ENCODE measurements at places on chromosomes 11 and 22.
A peak's percentile ranks its signal among the peaks of the same experiment; 100 is the strongest.

GRCh38 chr11:74147199-74147929, 23.4 kb downstream of the C2CD3 start:
- H3K27ac ChIP-seq, result no peak overlapping the region
- peaks cover 9% of the 10 kb centered on the region for H3K4me1 ChIP-seq
- DNase-seq, result no peak
- H3K27me3 ChIP-seq, result no peaks in the 10 kb centered on the region

DNA sequence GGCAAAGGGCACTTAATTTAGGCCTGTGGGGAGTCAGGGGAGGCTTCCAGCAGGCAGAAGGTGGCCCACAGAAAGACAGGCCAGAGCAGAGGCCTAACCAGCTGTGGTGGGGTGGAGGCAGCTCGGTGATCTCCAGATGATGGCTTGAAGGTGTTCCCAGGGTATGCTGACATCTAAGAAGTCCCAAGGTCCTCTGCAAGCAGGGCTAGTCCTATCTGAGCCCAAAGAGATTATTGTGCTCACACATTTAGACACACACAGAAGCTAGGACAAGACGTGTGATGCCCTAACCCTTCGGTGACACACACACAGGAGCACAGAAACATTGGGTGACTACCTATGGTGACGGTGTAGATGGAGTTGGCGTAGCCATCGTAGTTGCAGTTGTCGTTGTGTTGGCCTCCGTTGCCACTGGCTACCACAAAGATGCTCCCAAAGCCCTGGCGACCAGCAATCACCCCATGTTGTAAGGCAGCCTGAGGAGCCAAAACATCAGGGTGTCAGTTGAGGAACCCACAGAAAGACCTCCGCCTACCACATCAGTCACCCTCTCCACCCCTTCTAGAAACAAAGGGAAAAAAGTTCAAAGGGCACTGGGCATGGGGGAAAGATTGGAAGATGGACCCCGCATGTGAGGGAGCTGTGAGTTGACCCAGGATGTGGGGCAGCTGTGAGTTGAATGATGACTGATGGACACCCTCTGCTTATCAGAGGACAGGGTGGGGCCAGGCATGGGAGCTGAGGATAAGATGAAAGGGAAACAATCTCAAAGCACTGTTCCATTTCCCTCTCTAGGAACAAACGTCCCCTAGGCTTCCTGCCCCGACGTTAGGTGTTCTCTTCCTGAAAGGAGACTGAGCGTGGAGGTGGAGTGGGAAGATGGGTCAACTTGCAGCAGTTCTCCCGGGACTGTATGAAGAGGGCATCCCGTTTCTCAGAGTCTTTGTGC, 7.9 kb downstream of the PCSK7 start:
- no peak overlapping the region for H3K27ac ChIP-seq
- no peaks in the 10 kb centered on the region for H3K27me3 ChIP-seq
- no peak overlapping the region for H3K4me3 ChIP-seq
- DNase-seq, result no peak

- no peaks in the 10 kb centered on the region for H3K4me1 ChIP-seq
- no peaks in the 10 kb centered on the region for H3K27me3 ChIP-seq
- H3K36me3 ChIP-seq, result no peaks in the 10 kb centered on the region
- no peak overlapping the region for H3K27ac ChIP-seq
Measured at GRCh38 chr11:8307601-8308000, 43.9 kb upstream of the LMO1 start.

DNA sequence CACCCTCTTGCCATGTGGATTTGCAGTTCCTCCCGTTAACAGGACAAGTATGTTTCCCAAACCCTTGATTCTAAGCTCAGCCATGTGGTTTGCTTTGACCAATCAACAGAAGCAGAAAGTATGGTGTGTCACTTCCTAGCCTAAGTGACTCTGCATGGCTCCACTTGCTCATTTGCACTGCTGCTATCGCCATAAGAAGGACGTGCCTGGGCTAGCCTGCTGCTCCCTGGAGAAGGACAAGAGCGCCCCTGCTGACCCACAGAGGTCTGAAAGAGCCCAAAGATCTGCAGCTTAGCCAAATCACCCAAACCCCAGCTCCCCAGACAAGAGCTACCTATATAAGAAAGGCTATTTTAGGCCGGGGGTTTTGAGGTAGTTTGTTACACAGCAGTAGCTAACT, 18.0 kb downstream of the TBRG1 start:
- DNase-seq, result no peak
- H3K36me3 ChIP-seq, result peaks cover 7% of the 10 kb centered on the region
- H3K27me3 ChIP-seq, result no peaks in the 10 kb centered on the region
- H3K4me3 ChIP-seq, result no peak overlapping the region
- H3K4me1 ChIP-seq, result no peaks in the 10 kb centered on the region

GRCh38 chr22:29315286-29316140, at the start of gene RASL10A:
RASL10A (minus strand) TSS chr22:29315697; CDS start chr22:29315246, 451 bp downstream.
- H3K27me3 ChIP-seq, result peaks cover 15% of the 10 kb centered on the region
- H3K4me1 ChIP-seq, result peaks cover 11% of the 10 kb centered on the region
- DNase-seq, result no peak
- H3K27ac ChIP-seq, result no peak within 1 kb of the TSS

GRCh38 chr11:113675003-113675561, 31.0 kb downstream of the TMPRSS5 start:
- no peaks in the 10 kb centered on the region for H3K27me3 ChIP-seq
- H3K4me1 ChIP-seq, result peaks cover 16% of the 10 kb centered on the region
- no peak overlapping the region for H3K27ac ChIP-seq
- H3K36me3 ChIP-seq, result no peaks in the 10 kb centered on the region
- no peak for DNase-seq
- H3K4me3 ChIP-seq, result no peak overlapping the region

- peak overlapping the region; percentile 67 for H3K27ac ChIP-seq
- no peaks in the 10 kb centered on the region for H3K27me3 ChIP-seq
Measured at GRCh38 chr22:42948294-42948693, 66.7 kb downstream of the PACSIN2 start.

GRCh38 chr11:8103909-8104308, 22.9 kb downstream of the TUB start:
- H3K4me3 ChIP-seq, result no peak overlapping the region
- no peak for DNase-seq
- no peaks in the 10 kb centered on the region for H3K27me3 ChIP-seq
- no peak overlapping the region for H3K27ac ChIP-seq
- no peaks in the 10 kb centered on the region for H3K36me3 ChIP-seq

DNA sequence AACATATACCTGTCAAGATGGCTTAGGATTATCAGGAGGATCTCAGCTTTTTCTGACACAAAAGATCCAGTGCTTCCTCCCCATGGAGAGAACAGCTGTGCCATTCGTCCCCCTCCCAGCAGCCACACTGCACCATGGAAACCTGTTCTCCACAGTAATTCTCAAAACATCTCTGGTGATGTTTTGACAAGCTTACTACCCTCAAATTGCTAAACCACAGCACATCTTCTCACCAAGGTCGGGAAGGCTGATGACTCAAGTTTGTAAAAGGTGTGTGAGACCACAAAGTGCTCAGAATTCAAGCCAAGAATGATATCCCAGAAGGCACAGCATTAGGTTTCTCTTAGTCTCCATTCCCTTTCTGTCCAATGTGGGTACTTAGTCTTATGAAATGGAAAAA, 3.9 kb upstream of the RAB38 start:
- no peaks in the 10 kb centered on the region for H3K36me3 ChIP-seq
- no peaks in the 10 kb centered on the region for H3K27me3 ChIP-seq
- H3K4me3 ChIP-seq, result no peak overlapping the region
- H3K4me1 ChIP-seq, result no peaks in the 10 kb centered on the region
- DNase-seq, result no peak
- H3K27ac ChIP-seq, result no peak overlapping the region

DNA sequence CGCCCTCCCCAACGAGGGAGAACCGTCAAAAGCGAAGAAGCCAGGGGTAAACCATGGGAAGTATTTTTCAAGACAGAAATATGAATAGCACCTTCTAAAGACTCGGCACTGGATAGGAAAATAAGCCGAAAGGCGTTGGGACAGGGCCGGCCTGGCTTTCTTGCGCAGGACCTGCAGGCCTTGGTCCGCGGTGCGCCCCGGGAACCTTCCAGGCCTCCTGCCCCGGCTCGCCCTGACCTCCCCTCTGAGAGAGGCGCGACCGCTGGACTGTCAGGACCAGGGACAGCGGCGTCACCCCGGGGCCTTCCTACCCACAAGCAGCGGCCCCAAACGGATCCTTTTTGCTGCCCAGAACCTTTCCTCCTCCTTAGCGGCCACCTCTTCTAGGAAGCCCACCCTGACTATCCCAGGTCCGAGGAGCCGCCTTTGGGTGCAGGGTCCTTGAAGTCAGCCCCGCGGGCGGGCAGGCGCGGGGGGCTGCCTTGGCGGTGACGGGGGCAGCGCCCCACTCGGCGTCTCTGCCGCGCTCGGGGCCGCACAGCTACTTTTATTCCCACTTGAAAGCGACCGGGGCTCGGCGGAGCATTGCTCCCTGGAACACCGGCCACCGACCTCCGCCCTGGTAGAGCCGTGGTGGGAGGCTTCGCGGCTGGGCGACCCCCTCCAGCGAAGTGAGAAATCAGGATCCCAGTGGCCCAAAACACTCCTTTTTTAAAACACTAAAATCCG, 650 bp upstream of the MAPK11 start:
- peak overlapping the region; percentile 65 for H3K4me3 ChIP-seq
- peak; percentile 85 for DNase-seq
- no peak overlapping the region for H3K27ac ChIP-seq

DNA sequence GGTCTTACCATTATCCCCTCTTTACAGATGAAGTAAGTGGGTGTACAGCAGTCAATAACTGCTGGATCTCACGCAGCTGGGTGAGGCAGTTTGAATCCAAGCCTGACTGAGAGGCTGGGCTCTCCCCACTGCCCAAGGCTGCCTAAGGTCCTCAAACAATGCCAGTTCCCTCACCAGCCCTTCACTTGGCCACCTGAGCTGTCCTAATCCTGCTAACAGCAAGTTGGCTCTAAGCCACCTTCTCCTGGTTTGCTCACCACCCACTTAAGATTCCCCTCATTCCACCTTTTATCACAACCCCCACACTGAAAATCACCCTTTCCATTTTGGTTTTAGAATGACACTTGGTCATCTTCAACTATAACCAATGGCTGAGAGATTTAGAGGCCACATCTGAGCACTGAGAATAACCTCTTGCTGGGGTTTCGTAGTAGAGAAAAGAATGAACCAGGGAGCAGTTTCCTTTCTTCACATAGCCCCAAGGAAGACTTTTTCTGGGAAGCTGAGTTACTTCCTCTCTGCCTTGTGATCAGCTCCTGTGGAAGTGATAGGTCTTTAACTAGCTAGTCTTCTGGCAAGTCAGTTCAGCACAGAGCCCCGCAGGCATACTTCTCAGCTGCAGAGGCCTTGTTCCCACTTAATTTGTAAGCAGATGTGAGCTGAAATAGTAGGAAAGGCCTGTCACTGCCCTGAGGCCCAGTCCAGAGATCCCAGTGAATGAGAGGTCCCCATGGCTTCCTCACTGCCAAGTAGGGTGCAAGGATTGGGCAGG, 57.8 kb upstream of the TTC12 start:
- H3K4me1 ChIP-seq, result no peaks in the 10 kb centered on the region
- no peaks in the 10 kb centered on the region for H3K36me3 ChIP-seq
- no peak overlapping the region for H3K4me3 ChIP-seq
- H3K27ac ChIP-seq, result no peak overlapping the region
- no peaks in the 10 kb centered on the region for H3K27me3 ChIP-seq
- no peak for DNase-seq

GRCh38 chr11:122656073-122656630, 630 bp downstream of the UBASH3B start:
- H3K4me1 ChIP-seq, result peaks cover 4% of the 10 kb centered on the region
- no peaks in the 10 kb centered on the region for H3K27me3 ChIP-seq
- H3K4me3 ChIP-seq, result peak overlapping the region; percentile 91
- H3K27ac ChIP-seq, result peak overlapping the region; percentile 80

- H3K36me3 ChIP-seq, result no peaks in the 10 kb centered on the region
- H3K4me3 ChIP-seq, result no peak overlapping the region
- H3K4me1 ChIP-seq, result no peaks in the 10 kb centered on the region
- no peak overlapping the region for H3K27ac ChIP-seq
- no peaks in the 10 kb centered on the region for H3K27me3 ChIP-seq
Measured at GRCh38 chr11:78783846-78784245, 209.2 kb upstream of the NARS2 start.

GRCh38 chr11:104663190-104664140, 234.8 kb downstream of the CASP12 start:
- DNase-seq, result no peak
- H3K27me3 ChIP-seq, result no peaks in the 10 kb centered on the region
- H3K4me3 ChIP-seq, result no peak overlapping the region
- H3K4me1 ChIP-seq, result no peaks in the 10 kb centered on the region
- H3K27ac ChIP-seq, result no peak overlapping the region

DNA sequence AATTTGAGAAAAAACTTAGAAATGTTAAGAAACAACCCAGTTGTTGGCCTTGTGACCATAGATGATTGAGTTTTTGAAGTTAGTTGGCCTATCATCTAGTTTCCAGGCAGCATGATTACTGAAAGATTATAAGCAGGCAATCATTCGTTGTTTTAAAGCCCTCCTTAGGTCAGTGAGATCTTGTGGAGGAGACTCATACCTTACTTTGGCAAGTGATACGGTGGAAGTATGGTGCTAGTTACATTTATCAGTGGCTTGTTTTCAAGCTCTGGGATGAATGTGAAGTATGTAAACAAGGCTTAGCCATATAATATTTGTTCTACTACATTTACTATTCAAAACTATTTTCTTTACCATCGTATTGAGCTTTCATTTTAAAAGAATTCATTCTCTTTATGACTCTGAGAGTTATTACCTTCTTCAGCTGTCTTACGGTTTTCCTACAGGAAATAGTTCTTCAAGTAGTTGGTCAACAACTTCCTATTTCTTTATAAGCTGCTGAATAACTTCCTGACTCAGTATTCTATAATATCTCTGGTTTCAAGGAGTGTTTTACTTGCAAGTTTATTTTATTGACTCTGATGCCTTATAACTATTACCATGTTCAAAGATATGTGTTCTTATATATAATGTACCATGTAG, 7.3 kb downstream of the YAP1 start:
- no peak for DNase-seq
- peak overlapping the region; percentile 39 for H3K27ac ChIP-seq
- peaks cover 80% of the 10 kb centered on the region for H3K4me1 ChIP-seq
- no peaks in the 10 kb centered on the region for H3K36me3 ChIP-seq

GRCh38 chr11:2463766-2464277, 19.0 kb downstream of the KCNQ1 start:
- H3K27ac ChIP-seq, result no peak overlapping the region
- no peaks in the 10 kb centered on the region for H3K4me1 ChIP-seq
- H3K27me3 ChIP-seq, result peaks cover 1% of the 10 kb centered on the region
- no peak overlapping the region for H3K4me3 ChIP-seq

- DNase-seq, result no peak
- H3K27me3 ChIP-seq, result no peaks in the 10 kb centered on the region
- no peaks in the 10 kb centered on the region for H3K36me3 ChIP-seq
- no peak overlapping the region for H3K27ac ChIP-seq
- no peak overlapping the region for H3K4me3 ChIP-seq
- H3K4me1 ChIP-seq, result peaks cover 15% of the 10 kb centered on the region
Measured at GRCh38 chr11:73401217-73401923, 25.2 kb downstream of the RELT start.

DNA sequence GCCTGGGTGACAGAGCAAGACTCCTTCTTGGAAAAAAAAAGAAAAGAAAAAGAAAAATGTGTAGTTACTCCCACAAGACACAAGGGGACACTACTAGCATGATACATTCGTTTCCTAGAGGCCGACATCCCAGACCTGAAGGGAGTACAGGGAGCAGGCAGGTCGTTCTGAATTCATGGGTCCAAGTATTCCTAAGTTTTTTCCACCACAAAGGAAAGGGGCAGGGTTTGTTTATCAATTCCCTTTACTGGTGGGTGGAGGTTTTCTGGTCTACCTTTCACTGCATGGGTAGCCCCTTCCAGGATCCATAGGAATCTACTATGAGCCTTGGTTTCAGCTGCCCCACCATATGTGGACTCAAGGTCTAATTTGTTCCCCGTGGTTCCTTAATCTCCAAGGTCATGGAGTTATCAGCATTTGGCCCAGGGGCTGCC, 11.8 kb downstream of the TIGD3 start:
- H3K36me3 ChIP-seq, result no peaks in the 10 kb centered on the region
- no peaks in the 10 kb centered on the region for H3K27me3 ChIP-seq
- H3K27ac ChIP-seq, result peak overlapping the region; percentile 67
- DNase-seq, result no peak
- H3K4me1 ChIP-seq, result peaks cover 29% of the 10 kb centered on the region
